Activated naive CD8-positive, alpha-beta T cell treated with anti-CD3 and anti-CD28 coated beads for 36 hours (primary cell): ENCODE measurements at places on chromosomes 7 and 10.

DNA sequence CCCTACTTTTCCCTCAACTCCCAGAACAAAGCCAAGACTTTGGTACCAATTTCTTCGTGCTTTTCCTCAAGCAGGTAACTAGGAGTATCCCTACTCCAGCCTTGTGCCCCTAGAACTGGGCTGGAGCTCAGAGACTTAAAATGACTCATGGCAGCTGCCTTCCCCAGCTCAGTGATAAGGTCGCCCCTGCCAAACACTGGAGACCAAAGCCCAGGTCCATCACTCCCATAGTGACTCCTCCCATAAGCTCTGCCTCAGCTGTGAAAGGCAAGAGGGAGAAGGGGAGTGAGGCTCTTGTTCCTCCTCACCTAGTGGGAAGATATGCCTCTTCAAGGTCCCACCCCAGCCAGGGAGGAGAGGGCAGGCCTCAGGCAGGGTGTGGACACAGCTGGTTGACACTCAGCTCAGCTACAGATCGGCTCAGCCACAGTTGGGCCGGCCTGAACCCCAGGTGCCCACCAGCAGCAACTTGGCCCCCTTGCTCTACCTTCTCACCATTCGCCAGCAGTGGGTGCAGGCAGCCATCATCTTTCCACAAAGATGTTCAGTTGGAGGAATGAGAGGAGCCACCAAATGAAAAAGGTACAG, 13.8 kb upstream of the CYREN start:
- DNase-seq = no peak

DNA sequence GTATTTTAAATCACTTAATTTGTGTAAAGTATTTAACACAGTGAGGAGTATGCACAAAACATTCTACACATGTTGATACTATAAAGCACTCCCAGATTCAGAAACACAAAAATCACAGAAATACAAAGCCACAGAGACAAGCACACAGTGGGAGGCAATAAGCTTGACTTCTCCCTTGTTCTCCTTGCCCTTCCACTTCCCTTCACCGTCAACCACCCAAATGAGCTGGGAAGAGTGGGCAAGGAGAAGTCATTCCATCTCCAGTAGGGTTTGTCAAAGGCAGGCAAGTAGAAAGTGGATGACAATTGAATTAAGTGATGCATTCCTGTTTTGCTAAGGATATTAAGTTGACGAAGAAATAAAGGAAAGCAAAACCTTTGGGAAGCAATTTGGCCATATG, 4.2 kb upstream of the TMEM139 start:
- DNase-seq = no peak

DNA sequence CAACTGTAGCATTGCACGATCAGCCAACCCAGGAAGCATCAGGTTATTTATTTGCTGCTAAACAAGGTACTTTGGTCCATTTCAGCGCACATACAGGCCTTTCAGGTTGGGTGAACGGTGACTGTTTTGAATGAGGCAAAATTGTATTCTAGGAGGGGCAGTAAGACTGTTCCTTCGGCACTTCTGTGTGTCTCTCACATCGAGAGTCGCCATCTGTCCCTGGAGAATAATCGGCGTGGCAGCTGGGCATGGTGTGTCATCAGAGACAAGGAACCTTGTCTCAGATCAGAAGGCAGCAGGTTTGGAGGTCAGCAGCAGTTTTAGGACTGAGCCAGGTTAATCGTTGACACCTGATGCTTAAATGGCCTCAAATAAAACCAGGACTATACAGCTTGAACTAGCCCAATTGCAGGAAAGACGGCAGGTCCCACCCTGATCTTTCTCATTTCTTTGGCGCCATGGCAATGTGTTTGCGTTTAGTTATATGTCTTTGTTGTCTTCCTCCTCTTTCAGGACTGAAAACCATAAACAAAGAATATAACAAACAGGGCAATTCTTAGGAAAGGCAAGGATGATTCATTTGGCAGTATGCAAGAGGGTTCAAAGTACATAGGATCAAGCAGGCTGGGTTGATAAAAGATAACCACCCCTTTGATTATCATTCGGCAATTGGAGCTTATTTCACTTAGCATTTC, 92.0 kb upstream of the PRR15 start:
- no peak for DNase-seq

DNA sequence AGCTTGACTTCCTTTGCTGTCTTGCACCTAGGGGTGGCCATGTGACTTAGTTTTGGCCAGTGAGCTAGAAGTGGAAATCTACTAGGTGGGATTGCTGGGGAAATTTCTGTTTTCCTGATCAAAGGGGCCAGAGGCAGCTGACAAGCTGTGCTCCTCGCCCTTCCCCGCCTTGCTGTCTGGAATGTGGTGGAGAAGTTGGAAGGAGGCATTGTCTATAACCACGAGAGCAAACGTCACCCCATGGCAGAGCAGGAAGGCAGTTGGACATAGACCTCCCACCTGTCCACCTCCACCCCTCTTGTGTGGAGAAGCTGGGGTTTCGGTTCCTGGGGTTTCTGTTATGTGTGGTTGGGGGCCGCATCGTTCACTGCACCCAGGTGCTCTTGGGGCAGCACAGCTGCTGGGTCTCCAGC, 7.3 kb downstream of the SFRP5 start:
- DNase-seq = no peak

GRCh38 chr10:58019863-58020537, 247.7 kb downstream of the IPMK start:
- DNase-seq = no peak

- no peak for DNase-seq
These were observed 141.3 kb upstream of the LYZL2 start for GRCh38 chr10:30770816-30771215.
